ENCODE measurements at places on chromosomes 5 and 9.

DNA sequence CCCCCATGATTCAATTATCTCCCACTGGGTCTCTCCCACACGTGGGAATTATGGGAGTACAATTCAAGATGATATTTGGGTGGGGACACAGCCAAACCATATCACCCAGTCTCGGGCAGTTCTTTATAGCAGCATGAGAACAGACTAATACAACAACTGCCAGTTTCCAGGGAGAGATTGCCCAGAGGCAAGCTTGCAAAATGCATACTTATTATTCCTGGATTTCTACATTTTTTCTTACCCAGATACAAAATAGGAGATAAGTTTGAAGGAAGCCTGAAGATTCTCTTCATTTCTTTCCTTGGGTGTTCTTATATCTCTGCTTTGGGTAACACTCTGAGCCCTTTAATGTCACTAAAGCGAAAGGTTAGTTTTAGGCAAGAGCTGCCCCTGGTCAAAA lies 691.2 kb downstream of the TAF11L14 start:
- no peak for DNase-seq

DNA sequence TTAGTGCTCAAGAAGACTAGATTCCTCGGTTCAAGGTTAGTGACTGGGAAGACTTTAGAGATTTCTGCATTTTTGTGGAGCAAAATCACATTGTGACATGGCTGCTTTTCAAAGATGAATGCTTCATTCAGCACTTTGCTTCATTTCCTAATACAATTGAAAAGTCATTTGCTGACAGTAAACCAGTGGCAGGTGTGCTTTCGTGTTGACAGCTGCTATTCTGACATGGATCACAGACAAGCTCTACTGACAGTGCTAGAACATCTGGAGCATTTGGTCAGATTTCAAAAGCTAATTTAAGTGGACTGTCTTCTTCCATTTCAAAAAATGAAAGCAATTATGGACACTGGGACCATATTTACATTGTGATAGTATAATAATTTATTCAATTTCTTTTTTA lies 1060.1 kb downstream of the PTPRD start:
- DNase-seq = no peak

DNA sequence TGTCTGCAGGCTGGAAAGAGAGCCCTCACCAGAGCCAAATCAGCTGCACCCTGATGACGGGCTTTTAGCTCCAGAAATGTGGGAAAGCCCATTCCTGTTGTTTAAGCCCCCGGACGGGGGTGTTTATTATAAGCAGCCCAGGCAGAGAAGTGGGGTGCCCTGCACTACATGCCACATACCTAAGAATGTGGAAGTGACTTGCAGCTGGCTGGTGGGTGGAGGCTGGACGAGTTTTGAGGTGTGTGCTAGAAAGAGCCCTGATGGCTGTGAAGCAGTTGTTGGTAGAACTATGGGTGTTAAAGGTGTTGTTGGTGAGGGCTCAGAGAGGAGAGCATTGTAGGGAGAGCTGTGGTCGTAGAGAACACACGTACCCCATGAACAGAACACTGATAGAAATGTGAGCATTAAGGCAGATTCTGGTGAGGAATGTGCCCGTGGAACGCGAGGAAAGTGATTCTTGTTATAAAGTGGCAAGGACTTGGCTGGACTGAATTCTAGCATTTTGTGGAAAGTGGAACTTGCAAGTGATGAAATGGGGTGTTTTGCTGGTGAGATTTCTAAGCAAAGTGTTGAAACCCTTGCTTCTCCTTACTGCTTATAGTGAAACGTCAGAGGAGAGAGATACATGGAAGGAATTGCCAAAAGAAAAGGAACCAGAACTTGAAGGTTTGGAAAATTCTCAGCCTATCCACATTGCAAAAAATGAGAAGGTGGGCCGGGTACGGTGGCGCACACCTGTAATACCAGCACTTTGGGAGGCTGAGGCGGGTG lies 38.9 kb downstream of the AHRR start:
- no peak for DNase-seq

DNA sequence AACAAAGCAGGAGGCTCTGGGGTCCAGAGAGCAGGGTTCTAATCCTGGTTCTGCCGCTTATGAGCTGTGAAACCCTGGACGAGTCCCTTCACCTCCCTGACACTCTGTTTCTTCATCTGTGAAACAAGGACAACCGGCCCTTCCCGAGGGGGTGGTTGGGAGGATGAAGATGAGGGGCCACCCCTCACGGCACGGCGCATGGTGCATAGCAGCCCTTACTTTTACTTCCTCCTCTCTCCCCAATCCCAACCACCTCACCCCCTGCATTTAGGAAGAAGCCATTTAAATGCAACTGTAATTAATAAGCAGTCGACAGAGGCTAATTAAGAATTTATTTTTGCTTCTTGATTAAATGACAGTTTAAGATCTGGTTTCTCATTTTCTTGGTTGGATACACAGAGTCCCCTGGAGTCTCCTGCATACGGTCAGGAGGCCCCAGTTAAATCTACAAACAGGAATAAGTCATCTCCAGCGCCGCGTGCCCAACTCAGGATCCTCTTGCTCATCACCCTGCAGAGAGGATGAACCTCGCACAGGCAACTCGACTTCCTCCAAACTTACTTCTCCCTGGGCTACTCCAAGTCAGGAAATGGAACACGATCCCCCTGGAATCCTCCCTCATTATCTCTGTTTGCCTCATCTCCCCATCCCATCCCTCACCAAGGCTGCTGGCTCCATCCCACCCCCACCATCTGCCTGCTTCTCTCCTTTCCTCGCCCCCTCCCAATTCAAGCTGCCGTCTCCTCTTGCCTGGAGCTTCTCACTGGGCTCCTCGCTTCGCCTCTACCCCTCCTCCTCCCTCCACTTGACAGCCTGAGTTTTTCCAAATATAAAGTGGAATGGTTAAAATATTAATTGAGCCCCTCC lies 95.9 kb downstream of the HRH2 start:
- DNase-seq = no peak

DNA sequence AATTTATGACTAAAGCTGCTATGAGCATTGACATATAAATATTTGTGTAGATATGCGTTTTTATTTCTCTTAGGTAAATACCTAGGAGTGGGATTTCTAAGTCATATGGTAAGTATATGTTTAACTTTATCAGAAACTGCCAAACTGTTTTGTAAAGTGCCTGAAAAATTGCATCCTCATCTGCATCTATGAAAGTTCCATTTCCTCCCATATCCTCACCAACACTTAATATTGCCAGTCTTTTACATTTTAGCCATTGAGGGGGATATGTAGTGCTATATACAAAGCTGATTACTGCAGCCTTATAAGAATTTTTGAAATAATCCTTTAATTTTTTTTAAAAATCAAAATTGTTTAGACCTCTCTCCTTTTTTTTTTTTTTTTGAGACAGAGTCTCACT lies 123.1 kb upstream of the SPRY4 start:
- DNase-seq = no peak

DNA sequence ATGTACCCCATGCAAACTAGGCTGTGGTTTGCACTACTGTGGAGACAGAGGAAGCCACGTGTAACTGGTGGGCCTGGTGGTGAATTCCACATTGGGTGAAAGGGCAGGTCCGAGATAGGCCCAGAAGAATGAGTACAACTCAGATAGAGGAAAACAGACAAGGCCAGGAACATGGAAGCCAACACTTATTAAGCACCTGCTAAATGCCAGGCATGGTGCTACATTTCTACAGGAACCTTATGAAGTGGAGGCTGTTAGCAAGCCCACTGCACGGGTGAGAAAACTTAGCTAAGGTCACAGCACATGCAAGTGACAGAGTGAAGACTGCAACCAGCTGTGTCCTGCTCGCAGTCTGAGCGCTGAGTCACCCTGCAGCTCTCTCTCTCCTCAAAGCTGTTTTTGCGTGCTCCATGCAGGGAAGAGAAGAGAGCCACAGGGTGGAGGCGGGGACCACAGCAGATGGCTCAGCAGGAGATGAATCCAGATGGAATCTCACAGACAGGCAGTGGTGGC lies 65.5 kb upstream of the SPTLC1 start:
- no peak for DNase-seq

DNA sequence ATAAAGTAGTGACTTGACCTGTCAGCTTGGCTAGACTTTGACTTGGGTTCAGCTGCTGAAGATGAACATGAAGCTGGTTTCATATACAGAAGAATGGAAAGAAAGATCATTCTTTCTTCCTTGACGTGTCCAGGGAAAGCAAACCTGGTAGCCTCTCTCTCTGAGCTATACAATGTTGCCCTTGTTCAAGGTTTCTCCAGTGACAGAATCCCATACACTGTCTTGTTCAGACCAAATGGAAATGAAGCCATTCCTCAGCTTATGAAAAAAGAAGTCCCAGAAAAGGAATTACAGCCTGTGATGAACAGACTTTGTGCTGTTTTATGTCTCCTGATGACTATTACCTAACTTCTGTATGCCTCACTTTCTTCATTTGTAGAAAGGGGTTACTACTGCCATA lies 349.8 kb upstream of the KLF4 start:
- DNase-seq = no peak

DNA sequence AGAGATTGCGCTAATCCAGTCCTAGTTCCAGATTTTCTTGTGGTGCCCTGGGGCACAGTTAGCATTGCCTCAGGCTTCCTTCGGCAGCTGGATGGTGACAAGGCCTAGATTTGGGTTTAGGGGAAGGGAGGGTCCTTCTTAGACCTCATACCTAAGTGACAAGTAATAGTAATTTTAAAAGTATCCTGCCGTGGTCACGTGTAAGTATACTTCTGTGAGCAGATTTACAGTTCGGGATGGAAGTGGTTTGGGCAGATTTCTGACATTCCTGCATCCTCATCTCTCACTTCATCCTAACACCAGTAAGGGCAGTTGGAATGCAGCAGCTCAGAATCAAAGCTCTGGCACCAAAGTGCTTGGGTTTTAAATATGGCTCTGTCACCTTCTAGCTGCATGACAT lies 71.6 kb downstream of the LRRC70 start:
- DNase-seq = no peak

DNA sequence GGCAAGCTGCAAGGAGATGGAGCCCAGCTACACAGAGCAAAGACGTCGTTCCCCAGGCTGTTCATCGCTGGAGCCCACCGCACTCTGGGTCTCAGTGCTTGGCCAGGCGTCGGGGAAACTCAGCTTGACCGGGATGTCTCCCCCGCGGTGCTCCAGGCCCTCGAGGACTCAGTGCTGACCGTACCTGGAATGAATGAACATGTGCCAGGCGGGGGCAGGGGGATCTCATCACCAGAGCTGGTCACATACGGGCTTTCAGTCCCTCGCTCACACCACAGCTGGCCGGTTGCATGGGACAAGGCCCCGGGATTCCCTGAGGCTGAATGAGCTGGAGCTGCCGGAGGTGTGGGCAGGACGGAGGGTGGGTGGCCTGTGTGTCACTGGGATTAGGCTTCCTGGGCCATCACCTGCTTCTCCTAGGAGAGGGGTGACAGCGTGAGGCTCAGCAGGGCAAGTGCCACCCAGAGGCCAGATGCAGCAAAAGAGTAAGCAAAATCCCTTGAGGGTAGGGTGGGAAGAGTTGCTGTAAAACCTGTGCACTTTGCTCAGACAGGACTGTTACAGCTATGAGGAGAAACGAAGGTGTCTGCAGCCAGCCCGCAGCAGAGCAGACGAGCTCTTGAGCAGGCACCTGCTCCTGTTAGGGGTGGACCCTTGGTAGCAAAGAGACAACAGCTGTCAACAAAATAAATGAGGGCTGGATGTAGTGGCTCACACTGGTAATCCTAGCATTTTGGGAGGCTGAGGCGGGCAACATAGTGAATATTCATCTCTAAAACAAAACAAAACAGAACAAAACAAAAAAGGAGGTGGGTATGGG lies 70.7 kb upstream of the RAPGEF1 start:
- DNase-seq = no peak

DNA sequence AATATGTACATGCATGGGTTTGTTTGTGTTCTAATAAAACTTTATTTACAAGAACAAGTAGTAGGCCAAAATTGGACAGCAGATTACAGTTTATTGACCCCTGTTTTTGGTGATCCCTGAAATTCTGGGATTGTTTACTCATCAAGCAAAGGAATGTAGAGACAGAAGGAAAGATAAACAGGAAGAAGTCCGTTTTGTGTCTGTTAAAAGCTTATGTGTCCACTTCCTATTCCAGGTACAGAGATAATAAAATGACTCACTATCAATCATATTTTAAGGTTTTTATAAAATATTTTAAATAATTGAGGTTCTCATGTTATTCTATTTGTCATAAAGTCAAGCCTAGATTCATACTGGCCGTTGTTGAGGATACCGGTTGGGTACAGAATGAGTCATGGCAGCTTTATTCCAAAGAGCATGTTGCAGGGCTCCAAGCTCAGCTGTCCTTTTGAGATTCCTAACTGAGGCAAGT lies 214.9 kb upstream of the DAB2 start:
- DNase-seq = no peak

DNA sequence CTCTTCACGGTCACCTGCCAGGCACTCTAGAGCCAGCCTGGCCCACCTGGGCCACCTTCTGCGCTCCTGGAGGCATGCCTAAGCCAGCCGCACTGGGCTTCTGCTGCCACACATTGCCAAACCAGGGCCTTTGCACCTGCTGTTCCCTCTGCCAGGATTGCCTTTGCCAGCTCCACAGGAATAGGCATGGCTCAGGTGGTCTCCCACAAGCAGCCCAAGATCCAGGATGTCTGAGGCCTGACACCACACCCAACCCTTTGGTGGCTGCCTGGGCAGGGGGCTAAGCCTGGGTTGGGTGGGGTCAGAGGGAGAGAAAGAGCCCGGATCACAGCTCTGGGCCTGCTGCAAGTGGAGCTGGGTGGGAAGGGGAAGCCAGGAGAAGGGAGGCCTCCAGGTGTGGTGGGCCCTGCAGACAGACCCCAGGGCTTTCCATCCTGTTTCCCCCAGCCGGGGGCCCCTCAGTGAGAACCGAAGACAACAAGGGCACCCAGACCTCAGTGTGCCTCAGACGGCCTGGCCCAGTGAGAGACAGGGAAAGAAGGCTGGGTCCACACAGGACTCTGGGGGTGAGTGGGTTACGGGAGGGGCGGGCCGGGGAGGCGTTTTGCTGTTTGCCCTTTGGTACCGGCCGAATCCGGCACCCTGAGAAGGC lies 672 bp upstream of the SUSD3 start:
- no peak for DNase-seq

DNA sequence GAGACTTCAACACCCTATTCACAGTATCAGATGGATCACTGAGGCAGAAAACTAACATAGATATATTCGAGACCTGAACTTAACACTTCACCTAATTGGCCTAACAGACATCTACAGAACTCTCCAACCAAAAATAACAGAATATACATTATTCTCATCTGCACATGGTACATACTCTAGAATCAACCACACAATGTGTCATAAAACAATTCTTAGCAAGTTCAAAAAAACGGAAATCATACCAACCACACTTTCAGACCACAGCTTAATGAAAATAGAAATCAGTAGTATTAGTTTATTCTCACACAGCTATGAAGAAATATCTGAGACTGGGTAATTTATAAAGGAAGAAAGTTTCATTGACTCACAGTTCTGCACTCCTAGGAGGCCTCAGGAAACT lies 387.9 kb downstream of the DEPDC1B start:
- DNase-seq = no peak

GRCh38 chr5:27516437-27516836 lies 478.1 kb upstream of the CDH9 start:
- DNase-seq = no peak
